ENCODE measurements at places on chromosomes 6 and 20. TPM values are rescaled to one million over a fixed set of nuclear protein-coding genes. Genes with fewer than 3 reads are reported as not detected.

- DNase-seq, result no peak
Observed at GRCh38 chr6:159249752-159250151, 80.6 kb downstream of the FNDC1 start.

- DNase-seq, result no peak
Observed at GRCh38 chr20:38144974-38145728, 19.9 kb downstream of the TGM2 start.

DNA sequence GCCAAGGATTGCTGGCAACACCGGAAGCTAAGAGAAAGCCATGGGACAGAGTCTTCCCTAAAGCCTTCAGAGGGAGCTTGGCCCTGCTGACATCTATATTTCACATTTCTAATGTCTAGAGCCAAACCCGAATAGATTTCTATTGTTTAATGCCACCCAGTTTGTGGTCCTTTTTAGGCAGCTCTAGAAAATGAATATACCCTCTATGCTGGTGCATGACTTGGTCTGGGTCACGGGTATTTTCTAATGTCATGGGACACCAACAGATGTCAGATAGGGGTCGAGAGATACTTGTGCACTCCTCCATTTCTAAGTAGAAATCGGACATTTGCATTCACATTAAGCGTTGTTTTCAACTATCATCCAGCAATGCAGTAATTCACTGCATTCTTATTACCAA lies 37.0 kb upstream of the SOX4 start:
- no peak for DNase-seq

DNA sequence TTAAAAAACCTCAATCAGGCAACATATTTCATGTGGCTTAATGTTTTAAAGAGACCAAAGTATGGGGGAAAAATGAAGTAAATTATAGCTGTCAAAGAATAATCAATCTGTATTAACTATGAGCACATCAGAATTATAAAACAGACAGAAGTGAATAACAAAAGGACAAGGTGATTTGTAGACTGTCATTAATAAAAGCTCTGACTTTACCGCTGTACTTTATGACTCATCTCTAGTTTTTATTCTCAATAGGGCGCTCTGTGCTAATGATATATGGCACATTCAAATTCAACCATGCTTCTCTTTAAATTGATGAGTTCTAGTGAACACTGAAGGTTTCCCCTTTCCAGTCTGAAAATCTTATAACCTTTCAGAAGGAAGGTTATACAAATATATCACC lies 72.0 kb downstream of the PREP start:
- DNase-seq, result no peak

DNA sequence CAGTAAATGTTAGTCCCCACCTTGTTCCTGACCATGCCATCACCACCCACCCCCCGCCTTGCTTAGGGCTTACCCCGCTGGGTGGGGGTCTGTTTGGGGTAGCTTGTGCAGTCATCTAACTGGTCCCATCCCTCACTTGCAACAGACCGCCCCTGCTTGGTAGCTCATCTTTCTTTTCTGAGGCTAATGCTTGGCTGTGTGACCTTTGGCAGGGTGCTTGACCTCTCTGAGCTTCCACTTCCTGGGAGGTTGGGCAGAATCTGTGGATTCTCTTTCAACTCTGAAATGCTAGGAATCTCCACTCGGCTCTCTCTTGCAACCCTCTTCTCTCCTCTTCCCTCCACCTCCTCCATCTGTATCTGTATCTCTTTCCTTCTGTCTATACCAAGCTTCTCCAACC lies 70.4 kb downstream of the SLC2A10 start:
- no peak for DNase-seq

GRCh38 chr6:3383525-3383924 lies 73.3 kb downstream of the SLC22A23 start:
- no peak for DNase-seq

GRCh38 chr6:150981095-150981494 lies 115.6 kb downstream of the MTHFD1L start:
- no peak for DNase-seq

DNA sequence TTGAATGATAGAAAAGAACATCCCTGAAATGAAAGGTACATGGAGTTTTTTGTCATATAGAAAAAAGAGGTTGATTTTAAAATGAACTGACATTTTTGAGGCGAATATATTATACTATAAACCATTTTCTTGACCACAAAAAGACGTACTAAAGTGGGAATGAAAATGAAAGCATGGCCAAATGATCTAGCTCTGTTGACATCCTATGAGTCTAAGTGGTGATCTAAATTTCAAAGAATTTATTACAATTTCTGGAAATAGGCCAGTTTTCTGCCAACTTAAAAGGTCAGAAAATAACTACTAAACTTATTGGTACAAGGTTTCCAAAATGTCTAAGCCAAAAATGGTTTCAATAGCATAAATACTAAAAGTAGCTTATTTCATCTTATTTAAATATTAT lies 536.8 kb downstream of the EYS start:
- DNase-seq, result no peak

- DNase-seq, result no peak
Observed at GRCh38 chr20:50535162-50535561, 25.0 kb downstream of the PTPN1 start.

GRCh38 chr6:108566406-108566805 lies 5.7 kb downstream of the FOXO3 start:
- DNase-seq, result no peak

Gene DAAM2
- total RNA-seq, result not detected

GRCh38 chr20:48787861-48788375 lies 39.9 kb downstream of the PREX1 start:
- no peak for DNase-seq

- no peak for DNase-seq
Observed at GRCh38 chr20:39057911-39058310, 95.8 kb downstream of the DHX35 start.

Gene ENPP5
- 0.11 TPM for total RNA-seq

DNA sequence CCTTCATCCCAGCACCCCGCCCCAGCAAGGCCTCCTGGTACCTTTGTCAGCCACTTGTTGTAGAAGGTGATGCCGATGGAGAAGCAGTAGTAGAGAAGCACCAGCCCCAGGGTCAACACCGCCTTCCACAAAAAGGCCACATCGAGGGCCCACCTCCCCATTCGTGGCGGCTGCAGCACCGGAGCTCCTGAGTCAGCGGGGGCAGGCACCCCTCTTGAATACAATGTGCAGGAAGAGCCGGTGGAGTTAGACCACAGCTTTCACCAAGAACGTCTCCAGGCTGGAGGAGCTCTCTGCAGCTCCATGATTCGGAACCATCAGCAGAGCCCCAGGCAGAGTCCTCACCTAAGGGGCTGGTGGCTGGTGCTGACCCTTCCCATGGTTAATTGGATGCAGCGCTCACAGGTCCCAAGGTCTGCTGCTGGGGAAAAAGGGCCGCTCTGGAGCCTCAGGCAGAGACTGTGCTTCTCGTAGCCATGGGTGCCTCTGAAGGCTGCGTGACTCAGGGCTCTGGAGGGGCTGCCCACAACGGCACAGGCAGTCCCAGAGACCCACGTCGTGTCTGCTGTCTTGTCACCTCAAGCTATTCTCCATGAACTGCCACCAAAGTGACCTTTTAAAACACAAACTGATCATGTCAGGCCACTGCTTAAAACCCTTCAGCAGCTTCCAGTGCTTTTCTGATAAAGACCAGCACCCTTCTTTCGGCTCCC lies 47.9 kb downstream of the ELMO2 start:
- no peak for DNase-seq

Gene CYB5R4
- 16.3 TPM for total RNA-seq

Gene MYLK2
- not detected for total RNA-seq

Gene VGLL2
- total RNA-seq, result not detected

Gene TSBP1
- not detected for total RNA-seq

Gene PTCRA
- not detected for total RNA-seq

GRCh38 chr6:90537723-90538258 lies 49.1 kb downstream of the MAP3K7 start:
- no peak for DNase-seq

- no peak for DNase-seq
Observed at GRCh38 chr6:24662236-24662635, 4.5 kb downstream of the TDP2 start.

GRCh38 chr6:168050881-168051586 lies 28.0 kb downstream of the FRMD1 start:
- no peak for DNase-seq

All from CD4-positive, alpha-beta T cell (primary cell).